ENCODE measurements at places on chromosomes 7 and 10.
A peak's percentile ranks its signal among the peaks of the same experiment; 100 is the strongest.

- no peak for DNase-seq
These were observed 42.3 kb upstream of the PNLIPRP3 start for GRCh38 chr10:116385311-116385710.

DNA sequence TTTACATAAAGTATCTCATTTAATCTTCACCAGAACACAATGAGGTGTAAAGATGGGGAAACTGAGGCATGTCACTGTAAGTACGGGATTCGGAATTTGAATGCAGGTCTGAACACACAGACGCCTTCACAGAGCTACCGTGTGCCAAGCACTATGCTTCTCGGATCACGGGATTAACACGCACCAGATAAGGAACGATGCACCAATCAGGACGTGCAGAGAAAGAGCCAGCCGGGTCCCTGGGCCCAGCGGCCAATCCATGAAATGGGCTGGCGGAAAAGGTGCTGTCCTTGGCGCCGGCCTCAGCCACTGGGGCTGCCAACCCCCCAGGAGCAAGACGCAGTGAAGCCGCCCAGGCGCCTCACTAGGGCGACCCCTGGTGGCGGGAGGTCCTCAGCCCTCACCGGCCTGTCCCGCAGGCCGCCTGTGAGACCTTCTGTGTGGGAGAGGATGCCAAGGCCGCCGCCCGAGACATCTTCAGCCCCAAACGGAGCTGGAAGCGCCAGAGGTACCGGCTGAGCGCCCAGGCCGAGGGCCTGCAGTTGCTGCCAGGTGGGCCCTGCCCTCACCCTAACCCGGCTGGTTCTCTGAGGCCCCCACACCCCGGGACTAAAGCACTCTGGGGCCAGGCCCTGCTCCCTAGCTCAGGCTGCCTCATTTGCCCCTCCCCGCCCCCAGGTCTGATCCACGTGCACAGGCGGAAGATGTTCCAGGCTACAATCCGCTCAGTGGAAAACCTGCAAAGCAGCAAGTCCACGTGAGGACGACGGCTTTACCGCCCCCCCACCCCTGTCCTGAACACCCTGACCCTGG lies 15.6 kb downstream of the ATG9B start:
- DNase-seq: peak; percentile 57

DNA sequence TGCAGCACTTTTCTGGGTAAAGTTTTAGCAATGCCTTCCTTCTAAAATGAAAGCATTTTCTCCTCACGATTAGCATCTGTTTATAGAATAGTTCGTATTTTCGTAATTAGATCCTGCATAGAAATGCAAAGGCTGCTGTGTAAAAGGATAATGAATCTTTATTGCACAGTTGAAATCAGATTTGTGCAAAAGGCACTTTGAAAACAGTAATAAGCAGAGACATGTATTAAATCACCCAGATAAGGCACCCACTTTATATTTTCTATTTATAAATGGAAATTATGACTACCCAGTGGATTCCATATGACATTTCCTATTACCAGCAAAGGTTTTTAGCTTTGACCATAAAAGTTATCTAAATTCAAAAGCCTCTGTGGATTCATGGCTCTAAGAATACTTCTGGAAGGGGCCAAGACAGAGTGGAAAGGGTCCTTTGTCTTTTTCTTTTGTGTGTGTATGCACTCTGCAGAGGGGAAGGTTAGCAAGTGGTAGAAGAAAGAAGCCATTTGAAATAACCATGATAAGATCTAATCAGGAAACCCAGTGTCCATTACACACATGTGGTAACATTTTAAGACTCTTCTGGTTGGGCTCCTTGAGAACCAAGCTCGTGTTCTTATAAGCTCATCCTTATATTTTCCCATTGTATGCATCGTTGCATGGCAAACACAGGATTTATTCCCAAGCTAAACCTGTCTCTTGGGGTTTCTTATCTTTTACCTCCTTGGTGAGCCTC lies 612.1 kb downstream of the AUTS2 start:
- no peak for DNase-seq

DNA sequence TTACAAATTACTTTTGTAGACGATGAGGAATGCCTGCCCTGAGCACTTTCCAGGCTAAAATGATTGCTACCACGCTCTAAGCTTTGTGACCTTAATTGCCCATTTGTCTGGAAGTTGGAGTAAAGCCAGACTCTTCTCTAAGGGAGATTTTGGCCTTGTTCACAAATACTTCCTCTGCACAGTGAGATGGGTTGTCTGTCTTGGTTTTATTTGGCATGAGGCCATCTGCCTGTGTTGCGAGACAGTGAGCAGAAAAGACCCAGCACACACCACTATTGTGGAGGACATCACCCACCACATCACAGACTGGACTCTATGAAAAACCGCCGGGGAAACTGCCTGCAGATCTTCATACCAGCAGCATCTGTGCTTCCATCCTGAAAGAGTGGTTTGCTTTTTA lies 138.4 kb downstream of the BICC1 start:
- DNase-seq: peak; percentile 23

DNA sequence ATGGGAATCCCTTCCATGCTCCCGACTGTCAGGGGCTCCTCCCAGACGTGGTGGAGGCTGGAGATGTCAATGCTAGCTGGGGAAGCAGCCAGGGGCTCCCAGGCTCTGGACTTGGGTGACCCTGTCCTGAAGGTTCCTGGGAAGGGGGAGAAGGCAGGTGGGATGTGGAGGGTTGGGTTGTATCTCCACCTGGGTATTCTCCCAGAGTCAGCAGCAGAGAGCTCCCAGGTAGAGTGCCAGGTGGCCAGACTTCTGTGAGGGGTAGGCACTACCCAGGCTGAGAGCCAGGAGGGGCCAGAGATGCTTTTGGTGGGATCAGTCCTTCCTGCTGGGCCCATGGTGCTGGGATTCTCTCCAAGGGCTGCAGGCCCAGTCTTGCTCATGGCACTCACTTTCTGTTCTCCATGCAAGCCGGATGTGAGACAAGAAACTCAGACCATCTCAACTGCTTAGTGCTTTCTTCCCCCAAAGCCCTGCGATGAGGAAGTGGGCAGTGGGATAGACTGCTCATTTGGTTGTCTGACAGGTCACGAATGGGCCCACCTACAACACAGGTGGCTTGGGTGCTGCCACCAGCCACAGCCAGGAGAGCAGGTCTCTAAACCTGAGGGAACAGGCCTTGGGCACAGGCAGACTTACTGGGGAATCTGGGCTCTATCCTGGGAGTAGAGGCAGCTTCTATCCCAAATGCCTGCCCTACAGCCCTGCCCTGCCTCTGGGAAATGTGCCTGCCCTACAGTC lies 52.5 kb upstream of the CAMK2B start:
- no peak for DNase-seq

DNA sequence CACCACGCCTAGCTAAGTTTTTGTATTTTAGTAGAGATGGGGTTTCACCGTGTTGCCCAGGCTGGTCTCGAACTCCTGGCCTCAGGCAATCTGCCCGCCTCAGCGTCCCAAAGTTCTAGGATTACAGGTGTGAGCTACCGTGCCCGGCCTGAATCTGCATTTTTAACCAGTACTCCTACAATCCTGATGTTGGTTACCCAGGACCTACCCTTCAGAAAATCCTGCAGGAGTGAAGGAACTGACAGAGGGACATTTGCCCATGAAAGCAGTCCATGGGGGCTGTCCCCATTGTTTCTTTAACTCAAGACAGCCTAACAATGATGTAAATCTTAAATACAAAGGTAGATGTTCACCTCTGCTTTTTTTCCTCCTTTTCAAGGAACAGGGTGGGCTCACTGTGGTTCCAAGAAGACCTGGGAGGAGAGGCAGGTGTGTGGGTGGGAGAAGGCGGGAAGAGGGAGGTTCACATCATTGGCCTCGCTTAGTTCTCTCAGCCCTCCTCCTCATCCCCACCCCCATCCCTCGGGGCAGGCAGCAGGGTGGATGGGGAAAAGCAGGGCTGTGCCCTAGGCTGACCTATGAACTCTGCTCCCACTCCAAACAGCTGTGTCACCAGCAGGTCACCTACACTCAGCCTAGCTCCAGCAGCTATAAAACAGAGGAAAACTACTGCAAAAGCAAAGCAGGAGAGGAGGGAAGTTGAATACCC lies 13.5 kb downstream of the LRRC20 start:
- no peak for DNase-seq

GRCh38 chr7:25698451-25699113 lies 453.4 kb upstream of the NFE2L3 start:
- DNase-seq: no peak

DNA sequence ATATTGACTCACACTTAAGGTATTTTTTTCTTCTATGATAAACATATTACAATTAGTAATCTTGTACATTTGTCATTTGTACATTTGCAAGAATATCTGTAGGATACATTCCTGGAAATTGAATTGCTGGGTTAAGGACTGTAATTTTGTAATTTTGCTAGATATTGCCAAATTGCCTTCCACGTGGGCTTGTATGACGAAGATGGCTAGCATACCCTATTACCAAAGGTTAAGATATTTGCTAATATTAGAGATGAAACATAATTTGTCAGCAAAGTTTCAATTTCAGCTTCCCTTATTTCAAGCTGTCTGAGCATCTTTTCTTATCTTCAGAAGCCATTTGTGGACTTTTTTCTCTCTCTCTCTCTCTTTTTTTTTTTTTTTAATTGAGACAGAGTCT lies 1.0 kb upstream of the LYZL2 start:
- DNase-seq: no peak

All from large intestine (tissue), 12 donors.